Aorta (tissue), 5 donors: ENCODE measurements at places on chromosomes 7 and 10. TPM values are rescaled to one million over a fixed set of nuclear protein-coding genes. Genes with fewer than 3 reads are reported as not detected.

DNA sequence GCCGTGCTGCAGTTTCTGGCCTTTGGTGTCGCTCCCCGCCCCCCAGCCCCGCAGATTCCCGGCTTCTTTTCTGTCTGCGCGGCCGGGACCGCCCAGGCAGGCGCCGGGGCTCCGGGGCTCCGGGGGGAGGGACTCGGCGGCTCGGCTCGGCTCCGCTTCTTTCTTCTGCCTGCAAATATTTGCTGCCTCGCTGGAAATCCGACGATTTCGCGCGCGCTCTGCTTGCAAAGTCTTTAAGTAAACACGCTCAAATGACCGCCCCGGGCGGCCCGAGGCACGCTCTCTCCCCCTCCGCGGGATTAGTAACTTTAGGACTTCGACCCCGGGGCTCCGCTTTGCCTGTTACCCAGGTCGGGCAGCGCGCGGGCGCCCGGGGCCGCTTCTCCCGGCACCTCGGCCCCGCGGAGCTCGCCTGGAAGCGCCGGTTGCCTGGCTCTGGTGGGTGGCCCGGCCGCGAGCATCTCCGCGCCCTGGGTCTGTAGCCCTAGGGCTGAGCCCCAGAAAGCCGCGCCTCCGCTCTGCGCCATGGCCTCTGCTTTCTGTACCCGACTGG is 3.9 kb upstream of the GATA3 start:
- DNase-seq, result no peak

GRCh38 chr10:49254150-49254549 is 44.8 kb upstream of the C10orf71 start:
- no peak for DNase-seq

Gene MAP3K8
- total RNA-seq, result 80.3 TPM

Gene OR2A42
- not detected for total RNA-seq

Gene RRP12
- 25.1 TPM for total RNA-seq
